ENCODE measurements at places on chromosomes 4 and X.

- H3K4me1 ChIP-seq = no peaks in the 10 kb centered on the region
- H3K27ac ChIP-seq = no peak overlapping the region
- no peaks in the 10 kb centered on the region for H3K27me3 ChIP-seq
- no peaks in the 10 kb centered on the region for H3K36me3 ChIP-seq
- H3K4me3 ChIP-seq = no peak overlapping the region
Measured at GRCh38 chrX:1717373-1717772, 102.5 kb downstream of the ASMT start.

DNA sequence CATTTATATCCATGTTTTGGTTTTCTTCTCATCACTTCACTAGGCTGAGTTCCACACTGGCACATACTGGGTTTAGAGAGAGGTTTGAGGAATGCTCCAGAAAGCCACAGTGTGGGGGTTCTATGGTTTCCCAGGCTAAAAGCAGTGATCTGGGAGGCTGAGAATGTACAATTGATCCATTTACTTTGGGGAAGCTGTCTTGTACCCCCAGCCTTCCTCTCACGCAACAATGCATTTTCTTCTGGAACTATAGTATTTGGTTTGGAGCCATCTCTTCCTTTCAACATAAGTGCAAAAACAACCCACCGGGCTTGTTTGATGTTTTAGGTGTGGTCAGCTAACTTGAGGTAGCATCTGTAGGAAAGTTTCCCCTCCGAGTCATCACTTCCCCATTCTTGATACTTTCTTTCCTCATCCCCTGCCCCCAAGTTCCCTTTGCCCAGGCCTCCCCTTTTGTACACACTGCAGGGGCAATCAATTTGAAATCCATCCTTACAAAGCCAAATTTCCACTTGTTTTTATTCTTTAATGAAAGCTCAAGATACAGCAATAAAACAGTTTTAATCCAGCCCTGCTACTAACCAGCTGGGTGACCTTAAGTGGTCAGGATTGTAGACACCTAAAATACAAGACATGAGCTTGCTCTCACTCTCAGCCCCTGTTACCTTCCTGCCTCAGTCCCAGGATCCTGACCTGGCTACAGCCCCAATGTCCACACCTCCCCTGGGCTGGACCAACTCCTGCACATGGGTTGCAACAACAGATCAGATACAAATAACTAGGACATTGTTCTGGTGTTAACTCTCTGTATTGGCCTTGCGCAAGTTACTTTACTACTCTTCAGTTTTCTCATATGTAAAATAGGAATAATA, 109.2 kb downstream of the FHDC1 start:
- no peaks in the 10 kb centered on the region for H3K4me1 ChIP-seq
- no peaks in the 10 kb centered on the region for H3K27me3 ChIP-seq
- no peaks in the 10 kb centered on the region for H3K36me3 ChIP-seq
- H3K27ac ChIP-seq = no peak overlapping the region
- H3K4me3 ChIP-seq = no peak overlapping the region

- H3K27ac ChIP-seq = no peak overlapping the region
- H3K4me3 ChIP-seq = no peak overlapping the region
- H3K36me3 ChIP-seq = no peaks in the 10 kb centered on the region
- no peaks in the 10 kb centered on the region for H3K4me1 ChIP-seq
- H3K27me3 ChIP-seq = no peaks in the 10 kb centered on the region
- no peak for DNase-seq
Measured at GRCh38 chr4:159150396-159150795, 47.5 kb downstream of the RAPGEF2 start.

DNA sequence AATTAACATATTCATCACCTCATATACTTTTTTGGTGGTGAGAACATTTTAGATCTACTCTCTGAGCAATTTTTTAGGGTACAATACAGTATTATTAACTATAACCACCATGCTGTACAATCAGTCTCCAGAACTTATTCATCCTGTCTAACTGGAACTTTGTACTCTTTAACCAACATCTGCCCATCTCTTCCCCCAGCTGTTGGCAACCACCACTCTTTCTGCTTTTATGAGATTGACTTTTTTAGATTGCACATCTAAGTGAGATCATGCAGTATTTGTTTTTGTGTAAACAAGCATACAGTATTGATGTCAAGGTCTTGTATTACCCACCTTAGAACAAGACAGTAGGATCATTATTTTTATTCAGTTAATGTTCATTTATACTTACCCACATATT, 516.8 kb downstream of the RPA4 start:
- H3K36me3 ChIP-seq = no peaks in the 10 kb centered on the region
- no peaks in the 10 kb centered on the region for H3K4me1 ChIP-seq
- H3K27me3 ChIP-seq = no peaks in the 10 kb centered on the region
- H3K27ac ChIP-seq = no peak overlapping the region
- DNase-seq = no peak
- H3K4me3 ChIP-seq = no peak overlapping the region

DNA sequence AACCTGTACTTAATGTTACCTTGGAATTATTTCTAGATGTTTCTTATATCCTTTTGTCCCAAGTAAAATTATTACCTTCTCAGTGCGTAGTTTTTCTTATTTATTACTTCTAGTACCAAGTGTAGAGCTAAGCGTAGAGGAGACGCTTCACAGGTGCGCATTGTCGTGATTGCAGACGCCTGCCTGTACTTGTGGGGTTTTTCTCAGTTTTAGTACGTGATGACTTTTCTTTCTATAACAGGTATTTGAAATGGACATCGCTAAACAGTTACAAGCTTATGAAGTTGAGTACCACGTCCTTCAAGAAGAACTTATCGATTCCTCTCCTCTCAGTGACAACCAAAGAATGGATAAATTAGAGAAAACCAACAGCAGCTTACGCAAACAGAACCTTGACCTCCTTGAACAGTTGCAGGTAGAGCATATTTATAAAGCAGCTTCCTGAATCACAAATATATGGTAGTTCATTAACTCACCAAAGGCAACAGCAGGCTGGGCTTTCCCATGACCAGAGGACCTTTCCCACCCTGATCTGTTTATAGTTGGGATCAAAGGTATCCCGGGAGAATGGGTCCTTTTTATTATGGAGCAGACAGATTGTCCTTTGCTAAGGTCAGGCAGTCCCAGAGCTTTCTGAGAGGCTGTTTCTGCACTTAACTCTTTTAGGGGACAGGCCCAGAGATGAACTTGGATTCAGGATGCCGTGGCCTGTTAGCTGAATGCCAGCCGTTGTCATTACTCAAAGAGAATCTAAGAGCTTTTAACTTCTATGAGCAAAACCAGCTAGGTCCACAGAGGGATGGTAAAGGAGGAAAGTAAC, 172.9 kb downstream of the PTTG2 start:
- no peak for DNase-seq
- H3K27me3 ChIP-seq = no peaks in the 10 kb centered on the region
- no peak overlapping the region for H3K27ac ChIP-seq

GRCh38 chr4:21476757-21477156, 471.8 kb downstream of the KCNIP4 start:
- H3K36me3 ChIP-seq = no peaks in the 10 kb centered on the region
- DNase-seq = peak; percentile 83
- no peaks in the 10 kb centered on the region for H3K27me3 ChIP-seq
- no peaks in the 10 kb centered on the region for H3K4me1 ChIP-seq
- no peak overlapping the region for H3K27ac ChIP-seq
- no peak overlapping the region for H3K4me3 ChIP-seq

GRCh38 chrX:30313322-30313721, 4.1 kb upstream of the NR0B1 start:
- no peaks in the 10 kb centered on the region for H3K4me1 ChIP-seq
- no peak overlapping the region for H3K27ac ChIP-seq
- DNase-seq = no peak

DNA sequence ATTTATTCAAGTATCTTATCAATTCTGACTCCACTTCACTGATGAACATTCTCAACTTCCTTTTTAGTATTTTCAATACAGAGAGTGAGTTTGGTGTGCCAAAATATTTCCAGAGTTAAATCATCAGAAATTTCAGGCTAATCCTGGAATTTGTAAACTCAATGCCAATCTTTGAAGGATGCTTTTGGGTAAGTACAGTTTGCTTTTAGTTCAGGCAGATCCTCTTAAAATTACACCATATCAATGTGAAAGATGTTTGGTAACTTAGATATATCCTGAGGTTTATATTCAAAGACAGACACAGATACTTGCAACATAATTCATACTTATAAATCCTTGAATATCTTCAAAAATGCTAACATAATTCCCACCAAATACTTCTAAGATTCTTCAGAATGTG, 76.0 kb upstream of the FAM47B start:
- H3K36me3 ChIP-seq = no peaks in the 10 kb centered on the region
- no peak for DNase-seq
- no peaks in the 10 kb centered on the region for H3K27me3 ChIP-seq
- no peak overlapping the region for H3K4me3 ChIP-seq
- H3K27ac ChIP-seq = no peak overlapping the region

GRCh38 chr4:141449927-141450326, 186.5 kb upstream of the IL15 start:
- no peaks in the 10 kb centered on the region for H3K36me3 ChIP-seq
- H3K27ac ChIP-seq = no peak overlapping the region
- no peak overlapping the region for H3K4me3 ChIP-seq
- no peaks in the 10 kb centered on the region for H3K4me1 ChIP-seq

DNA sequence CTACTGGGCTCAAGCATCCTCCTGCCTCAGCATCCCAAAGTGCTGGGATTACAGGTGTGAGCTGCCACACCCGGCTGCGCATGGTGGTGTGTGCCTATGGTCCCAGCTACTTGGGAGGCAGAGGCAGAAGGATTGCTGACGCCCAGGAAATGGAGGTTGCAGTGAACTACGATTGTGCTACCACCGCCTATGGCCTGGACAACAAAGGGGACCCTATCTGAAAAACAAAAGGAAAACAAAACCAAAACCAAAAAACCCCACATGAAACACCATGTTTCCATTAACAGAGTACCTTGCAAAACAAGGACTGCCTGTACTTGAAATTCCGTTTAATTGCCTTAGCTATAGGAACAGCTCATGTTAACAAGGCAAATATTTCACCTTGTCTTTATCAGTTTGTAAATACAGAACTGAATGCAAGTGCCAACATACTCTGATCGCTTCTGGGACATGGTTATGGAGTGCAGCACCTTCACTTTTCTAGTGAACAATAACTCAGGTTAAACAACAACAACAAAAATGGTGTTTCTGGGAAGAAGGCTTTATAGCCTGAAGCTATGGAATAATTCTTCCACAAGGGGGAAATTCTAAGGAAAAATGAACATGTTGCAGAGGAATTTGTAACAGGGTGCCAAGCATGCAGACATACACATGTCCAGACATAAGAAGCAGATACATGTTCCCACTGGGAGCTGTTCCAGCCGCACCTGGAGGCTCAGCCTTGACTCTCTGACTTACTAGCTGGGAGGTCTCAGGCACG, 73.2 kb upstream of the STS start:
- no peak for DNase-seq
- no peaks in the 10 kb centered on the region for H3K27me3 ChIP-seq
- no peak overlapping the region for H3K27ac ChIP-seq

DNA sequence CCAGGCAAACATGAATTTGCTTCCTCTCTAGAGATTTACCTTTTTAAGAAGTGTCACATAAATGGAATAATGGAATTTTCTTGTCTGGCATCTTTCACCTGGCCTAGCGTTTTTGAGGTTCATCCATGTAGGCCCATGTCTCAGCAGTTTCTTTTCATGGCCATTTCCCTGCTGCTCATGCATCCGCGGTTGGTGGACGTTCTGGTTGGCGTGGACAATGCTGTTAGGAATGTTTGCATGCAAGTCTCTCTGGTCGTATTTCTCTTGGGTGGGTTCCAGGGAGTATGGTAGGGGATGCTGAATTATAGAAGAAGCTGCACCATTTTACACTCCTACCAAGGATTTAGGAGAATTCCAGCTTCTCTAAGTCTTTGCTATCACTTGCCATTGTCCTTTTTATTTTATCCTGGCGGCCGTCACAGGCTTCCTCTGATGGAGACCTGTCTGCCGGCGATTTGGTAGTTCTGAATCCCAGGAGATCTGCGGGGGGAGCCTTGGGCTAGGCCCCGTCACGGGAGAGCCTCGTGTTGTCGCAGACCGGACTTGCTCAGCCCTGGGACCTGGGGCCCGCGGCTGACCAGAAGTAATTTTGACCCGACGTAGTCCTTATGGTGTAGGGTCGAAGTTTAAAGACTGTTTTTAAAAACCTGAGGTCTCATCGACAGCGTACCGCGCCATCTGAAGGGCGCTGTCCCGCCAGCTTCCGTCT, 56.9 kb upstream of the TADA2B start:
- no peaks in the 10 kb centered on the region for H3K36me3 ChIP-seq
- peak overlapping the region; percentile 76 for H3K27ac ChIP-seq
- H3K27me3 ChIP-seq = no peaks in the 10 kb centered on the region
- peak overlapping the region; percentile 80 for H3K4me3 ChIP-seq
- peaks cover 4% of the 10 kb centered on the region for H3K4me1 ChIP-seq
- DNase-seq = peak; percentile 60

DNA sequence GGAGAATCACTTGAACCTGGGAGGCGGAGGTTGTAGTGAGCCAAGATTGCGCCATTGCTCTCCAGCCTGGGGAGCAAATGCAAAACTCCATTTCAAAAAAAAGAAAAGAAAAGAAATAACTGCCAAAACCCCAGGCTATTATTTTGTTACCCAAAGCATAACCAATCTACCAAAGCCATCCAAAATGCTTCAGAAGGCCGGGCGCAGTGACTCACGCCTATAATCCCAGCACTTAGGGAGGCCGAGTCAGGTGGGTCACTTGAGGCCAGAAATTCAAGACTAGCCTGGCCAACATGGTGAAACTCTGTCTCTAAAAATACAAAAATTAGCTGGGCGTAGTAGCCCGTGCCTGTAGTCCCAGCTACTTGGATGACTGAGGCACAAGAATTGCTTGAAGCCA, 49.8 kb downstream of the SMIM31 start:
- no peaks in the 10 kb centered on the region for H3K4me1 ChIP-seq
- no peak overlapping the region for H3K27ac ChIP-seq
- DNase-seq = no peak
- H3K27me3 ChIP-seq = no peaks in the 10 kb centered on the region

DNA sequence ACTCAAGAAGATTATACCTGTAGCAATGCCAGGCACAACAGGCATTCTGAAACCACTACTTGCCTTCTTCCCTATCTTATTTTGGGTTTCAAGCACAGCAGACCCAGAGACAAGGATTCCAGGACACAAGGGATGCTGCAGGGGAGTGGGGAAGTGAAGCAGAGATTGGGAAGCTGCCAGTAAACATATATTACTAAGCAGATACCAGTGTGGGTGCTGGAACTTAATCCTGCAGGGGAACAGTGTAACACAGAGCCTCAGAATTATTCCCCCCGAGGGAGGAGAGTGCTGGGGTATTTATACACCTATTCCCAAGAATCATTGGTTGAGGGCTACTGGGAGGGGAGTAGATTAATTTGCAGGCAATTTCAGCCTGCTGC, 33.3 kb upstream of the MAML3 start:
- no peaks in the 10 kb centered on the region for H3K27me3 ChIP-seq
- H3K27ac ChIP-seq = no peak overlapping the region
- no peak overlapping the region for H3K4me3 ChIP-seq
- H3K4me1 ChIP-seq = no peaks in the 10 kb centered on the region
